Amygdala (tissue), 56 donors: ENCODE measurements at places on chromosomes 16 and 17.

DNA sequence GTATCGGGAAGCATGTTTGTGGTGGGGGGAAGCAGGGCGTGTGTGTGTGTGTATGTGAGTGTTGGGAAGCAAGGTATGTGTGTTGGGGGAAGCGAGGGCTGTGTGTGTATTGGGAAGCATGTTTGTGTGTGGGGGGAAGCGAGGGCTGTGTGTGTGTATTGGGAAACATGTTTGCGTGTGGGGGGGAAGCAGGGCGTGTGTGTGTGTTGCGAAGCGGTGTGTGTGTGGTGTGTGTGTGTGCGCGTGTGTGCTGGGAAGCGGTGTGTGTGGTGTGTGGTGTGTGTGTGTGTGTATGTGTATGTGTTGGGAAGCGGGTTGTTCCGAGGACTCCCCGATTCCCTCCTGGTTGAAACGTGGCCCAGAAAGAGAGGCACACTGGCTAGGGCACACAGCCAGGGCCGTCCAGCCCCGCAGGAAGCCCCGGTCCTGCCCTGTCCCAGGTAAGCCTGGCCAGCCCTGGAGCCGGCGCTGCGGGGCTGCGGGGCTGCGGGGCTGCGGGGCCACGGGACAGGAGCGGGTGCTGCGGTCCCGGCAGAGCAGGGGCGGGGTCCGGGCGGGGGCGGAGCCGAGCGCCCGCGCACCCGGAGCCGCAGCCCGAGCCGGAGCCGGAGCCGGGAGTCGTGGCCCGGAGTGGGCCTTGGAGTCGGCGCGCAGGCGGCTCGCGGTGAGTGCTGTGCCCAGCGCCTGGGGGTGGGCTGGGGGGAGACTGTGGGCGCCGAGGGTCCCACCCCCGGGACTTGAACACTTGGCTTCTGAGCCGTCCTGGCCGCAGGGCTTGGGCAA is at the start of gene NOD2:
Gene NOD2, plus strand, starts transcription at position 608 of the 783 bp plus-strand sequence. CDS start 5,890 bp downstream, outside the sequence.
- no peak for DNase-seq

DNA sequence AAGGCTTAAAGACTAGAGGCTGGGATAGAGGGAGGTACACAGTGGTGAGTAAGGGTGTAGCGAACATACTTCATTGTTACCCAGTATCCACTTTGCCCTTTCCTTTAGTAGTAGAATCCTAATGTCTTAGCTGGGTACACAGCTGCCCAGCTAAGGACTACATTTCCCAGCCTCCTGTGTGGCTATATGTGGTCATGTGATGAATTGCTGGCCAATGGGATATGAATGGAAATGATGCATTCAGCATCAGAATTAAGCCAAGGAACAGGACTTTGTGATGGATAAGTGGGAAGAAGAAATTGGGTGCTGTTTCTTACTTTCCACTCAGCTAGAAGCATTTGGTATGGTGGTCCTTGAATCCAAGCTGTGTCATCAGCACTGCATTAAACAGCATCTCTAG is 55.9 kb downstream of the FOXL1 start:
- no peak for DNase-seq

- DNase-seq, result no peak
Observed at GRCh38 chr16:75423723-75424104, 9.6 kb downstream of the CFDP1 start.

- DNase-seq, result peak; percentile 57
Observed at GRCh38 chr16:19879241-19879792, 5.3 kb downstream of the GPRC5B start.

DNA sequence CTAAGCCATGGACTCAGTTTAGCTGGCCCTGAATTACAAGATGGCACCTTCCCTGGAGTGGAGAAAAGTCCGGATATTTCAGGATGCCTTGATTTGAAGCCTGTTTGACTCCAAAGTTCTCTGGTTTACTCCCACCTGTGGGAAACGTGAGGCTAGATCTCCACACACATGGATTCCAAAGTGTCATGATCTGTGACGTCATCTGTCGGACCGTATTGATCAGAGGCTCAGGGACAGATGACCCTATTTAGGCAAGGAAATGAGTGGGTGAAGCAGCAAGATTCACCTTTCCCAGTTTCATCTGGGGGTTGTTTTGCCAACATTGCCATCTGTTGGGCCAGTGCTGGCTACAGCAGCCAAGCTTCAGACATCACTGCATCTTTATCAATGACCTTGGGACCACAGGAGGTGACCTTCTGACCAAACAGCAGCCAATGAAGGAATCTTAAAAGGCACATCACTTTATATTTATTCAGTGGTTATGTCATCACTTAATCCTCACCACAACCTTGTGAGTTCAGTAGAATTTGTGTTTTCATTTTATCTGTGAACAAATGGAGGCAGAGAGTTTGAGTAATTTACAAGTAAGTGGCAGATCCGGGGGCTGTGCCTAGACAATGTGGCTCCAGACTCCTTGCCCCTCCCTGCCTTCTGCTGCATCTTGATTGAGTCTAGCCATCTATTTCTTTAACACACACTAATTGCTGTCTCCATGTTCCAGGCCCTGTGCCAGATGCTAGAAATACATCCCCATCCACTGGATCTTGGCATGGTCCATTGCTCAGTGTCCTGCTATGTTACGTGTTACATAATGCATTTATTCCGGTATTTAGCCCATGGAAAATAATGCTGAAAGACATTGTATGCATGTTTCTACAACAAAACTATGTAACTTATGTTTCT is 1.5 kb upstream of the CDH13 start:
- no peak for DNase-seq

GRCh38 chr17:72618001-72618509 is 474.4 kb downstream of the SLC39A11 start:
- no peak for DNase-seq
